CD4-positive, alpha-beta T cell treated with Interferon alpha-2 for 1 hour (primary cell): ENCODE measurements at places on chromosomes 1 and 21.

DNA sequence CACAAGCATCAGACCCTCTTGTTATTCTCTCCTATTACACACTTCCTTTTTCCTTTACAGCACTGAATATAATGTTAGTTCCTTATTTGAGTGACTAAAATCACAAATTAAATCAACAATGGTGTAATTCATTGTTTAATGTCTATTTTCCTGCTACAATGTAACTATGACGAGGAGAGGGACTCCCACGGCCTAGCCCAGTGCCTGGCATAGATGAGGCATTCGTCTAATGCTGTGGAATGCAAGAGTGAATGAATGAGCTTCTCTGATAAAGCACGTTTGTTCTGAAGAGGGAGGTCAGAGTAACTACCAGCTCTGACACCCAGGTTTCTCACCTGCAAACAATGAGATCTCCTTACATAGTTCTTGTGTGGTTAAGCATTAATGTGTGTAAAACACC, 479.4 kb downstream of the OMA1 start:
- DNase-seq: no peak

- no peak for DNase-seq
Observed at GRCh38 chr1:201436393-201436792, 14.9 kb upstream of the TNNI1 start.

DNA sequence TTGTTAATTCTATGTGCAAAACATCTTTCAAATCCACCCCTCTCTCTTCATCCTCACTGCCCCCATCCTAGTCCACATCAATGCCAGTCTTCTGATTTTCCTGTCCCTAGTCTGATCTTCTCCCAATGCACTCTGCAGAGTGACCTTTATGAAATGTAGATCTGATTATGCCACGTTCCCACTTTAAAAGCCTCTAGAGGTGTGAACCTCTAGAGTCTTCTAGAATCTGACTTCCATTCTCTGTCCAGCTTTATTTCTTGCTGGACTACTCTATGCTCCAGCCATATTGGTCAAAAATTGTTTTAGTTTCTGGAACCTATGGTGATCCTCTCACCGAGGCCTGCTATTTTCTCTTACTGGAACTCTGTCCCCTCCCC, 32.5 kb downstream of the ZNF648 start:
- DNase-seq: no peak

DNA sequence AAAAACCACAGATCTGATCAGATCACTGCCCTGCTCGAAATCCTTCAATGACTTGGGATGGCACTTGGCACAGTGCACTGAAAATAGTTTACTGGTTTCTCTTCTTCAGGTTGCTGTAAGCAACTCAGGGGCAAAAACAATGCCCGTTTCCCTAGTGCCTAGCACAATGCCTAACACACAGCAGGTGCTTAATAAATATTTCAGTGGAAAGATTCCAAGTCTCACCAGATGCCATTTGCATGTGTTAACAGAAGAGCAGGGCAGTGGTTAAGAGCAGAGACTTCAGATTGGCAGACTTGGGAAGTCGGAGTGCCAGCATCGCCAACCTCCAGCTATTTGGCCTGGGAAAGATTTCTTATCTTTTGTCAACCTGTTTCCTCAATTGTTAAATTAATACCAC, 10.9 kb upstream of the METTL25B start:
- no peak for DNase-seq

DNA sequence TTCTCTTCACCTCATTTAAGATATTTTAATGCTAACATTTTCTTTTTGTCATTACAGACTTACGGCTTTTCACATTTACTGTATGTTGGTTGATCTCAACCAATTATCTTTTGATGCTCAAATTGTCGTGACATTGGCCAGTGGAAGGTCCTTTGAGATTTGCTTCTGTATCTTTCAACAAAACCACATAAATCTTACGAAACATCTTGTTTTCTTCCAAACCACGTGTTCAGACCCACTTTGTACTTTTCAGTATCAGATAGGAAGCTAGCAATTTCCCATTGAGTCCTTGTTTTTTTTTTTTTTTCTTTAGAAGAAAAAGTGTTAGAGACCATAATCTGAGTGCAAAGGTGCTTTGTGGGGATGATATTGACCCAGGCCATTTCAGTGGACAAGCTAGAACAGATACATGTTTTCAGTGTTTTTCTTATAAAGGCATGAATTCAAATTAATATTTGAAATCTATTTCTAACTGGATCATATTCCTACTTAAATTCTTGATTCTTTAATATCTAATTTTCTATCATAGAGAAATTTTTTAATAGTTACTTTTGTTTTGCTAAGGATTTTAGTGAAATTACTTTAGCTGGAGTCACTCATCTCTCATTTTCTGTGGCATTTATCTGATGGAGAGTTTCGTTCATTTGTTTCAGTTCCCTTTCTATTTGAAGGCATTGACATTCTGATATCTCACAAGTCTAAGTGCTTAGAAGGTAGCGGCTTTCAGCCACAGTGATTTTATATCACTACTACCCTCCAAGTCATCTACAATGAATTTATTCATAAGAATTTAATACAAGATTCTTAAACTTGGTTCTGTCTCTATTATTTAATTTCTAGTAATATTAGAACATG, 26.7 kb downstream of the ATG4C start:
- no peak for DNase-seq

GRCh38 chr1:44294588-44295007, 60.5 kb downstream of the ERI3 start:
- DNase-seq: no peak

GRCh38 chr21:42403611-42404231, at the start of gene UBASH3A:
TSS of gene UBASH3A (plus strand) at chr21:42403902. CDS start at chr21:42403946, 44 bp downstream.
- peak; percentile 70 for DNase-seq
